ENCODE measurements at places on chromosomes 6 and 20. TPM values are rescaled to one million over a fixed set of nuclear protein-coding genes. Genes with fewer than 3 reads are reported as not detected.

The GSTA3 gene
- not detected for total RNA-seq

The CLPSL1 gene
- not detected for total RNA-seq

The SLC26A8 gene
- not detected for total RNA-seq

The MCHR2 gene
- not detected for total RNA-seq

The RBPJL gene
- total RNA-seq, result not detected

The RNF8 gene
- total RNA-seq, result 12.1 TPM

The TSBP1 gene
- total RNA-seq, result not detected

The GSTA1 gene
- 0.82 TPM for total RNA-seq

The MLN gene
- not detected for total RNA-seq

The NR2E1 gene
- not detected for total RNA-seq

The TFAP2D gene
- total RNA-seq, result not detected

The AHCY gene
- 26.5 TPM for total RNA-seq

The SLC22A7 gene
- total RNA-seq, result not detected

The TMEM242 gene
- 12.6 TPM for total RNA-seq

The IFNGR1 gene
- 28.2 TPM for total RNA-seq

The ADGRF1 gene
- total RNA-seq, result 0.32 TPM

The CST3 gene
- total RNA-seq, result 5.1 TPM

The SYCP2 gene
- 6.0 TPM for total RNA-seq

The LTA gene
- 16.8 TPM for total RNA-seq

The GHRH gene
- not detected for total RNA-seq

The LIME1 gene
- total RNA-seq, result 144 TPM

The PI16 gene
- total RNA-seq, result 9.5 TPM

The IYD gene
- total RNA-seq, result not detected

The AIG1 gene
- total RNA-seq, result 7.6 TPM

Measured in T-cell (primary cell).